NCI-H1092 treated with DMSO at 0.1 percent for 48 hours (cell line): ENCODE measurements at places on chromosomes 16 and 17.

DNA sequence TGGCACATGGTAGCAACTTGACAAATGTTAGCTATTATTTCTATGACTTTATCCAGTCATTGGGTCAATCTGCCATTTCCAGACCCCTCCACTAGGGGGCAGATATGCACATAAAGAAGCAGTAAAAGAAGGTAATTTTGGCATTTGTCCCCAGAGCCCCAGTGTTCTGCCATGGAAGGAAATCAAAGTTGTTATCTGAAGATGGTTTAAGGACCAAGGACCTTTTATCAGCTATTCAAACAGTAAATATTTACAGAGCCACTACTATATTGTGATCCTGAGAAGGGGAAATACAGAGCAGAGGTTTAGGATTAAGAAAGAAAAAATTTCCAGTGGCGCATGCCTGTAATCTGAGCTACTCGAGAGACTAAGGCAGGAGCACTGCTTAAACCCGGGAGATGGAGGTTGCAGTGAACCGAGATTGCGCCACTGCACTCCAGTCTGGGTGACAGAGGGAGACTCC lies 20.0 kb downstream of the TRAF4 start:
- DNase-seq = peak; percentile 51

DNA sequence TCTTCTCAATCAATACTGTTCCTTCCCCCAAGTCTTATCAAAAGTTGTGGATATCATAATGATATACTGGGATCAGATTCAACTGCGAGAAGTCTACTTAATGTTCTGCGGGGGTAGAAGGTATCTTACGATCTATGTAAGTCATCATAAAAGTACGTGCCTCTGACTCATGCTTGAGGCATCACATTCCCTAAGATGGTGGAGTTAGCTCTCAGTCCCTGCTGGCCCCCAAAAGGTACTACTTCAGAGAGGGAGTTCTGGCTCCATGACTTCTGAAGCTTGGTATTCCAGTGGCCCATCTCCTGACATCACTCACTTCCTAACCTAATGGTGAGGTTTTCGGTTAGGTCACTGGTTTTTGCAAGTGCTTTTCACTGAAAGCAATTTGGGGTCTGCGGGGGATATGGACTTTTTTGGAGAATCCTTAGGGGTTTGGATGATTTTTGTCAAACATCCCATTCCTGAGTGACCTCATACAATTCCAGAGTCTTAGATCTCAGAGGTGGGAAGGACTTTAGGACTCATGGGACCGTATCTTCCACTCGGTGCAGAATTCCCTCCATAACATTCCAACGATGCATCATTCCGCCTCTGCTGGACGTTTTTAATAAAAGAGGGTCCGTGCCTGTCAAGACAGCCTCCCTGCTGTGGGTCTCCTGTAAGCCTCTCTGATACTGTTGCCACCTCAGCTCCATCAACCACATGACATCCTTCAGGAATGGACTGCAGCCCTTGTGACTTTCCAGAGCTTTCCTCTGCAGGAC lies 74.3 kb downstream of the DYNLRB2 start:
- no peak for DNase-seq

DNA sequence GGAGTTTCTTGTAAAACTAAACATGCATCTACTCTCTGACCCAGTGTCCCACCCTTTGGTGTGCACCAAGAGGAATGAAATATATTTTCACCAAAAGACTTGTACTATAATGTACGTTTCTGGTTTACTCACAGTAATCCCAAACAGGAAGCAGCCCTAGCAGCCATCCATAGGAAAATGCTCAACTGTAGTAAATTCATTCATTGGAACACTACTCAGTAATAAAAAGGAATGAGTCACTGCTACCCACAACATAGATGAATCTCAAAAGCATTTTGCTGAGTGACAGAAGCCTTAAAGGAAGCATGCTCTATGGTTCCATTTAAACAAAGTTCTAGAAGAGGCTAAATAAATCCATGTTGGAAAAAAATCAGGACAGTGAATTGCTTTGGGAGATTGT lies 37.6 kb upstream of the DHRS7B start:
- no peak for DNase-seq

- no peak for DNase-seq
Observed at GRCh38 chr16:84237994-84238750, 1.6 kb downstream of the KCNG4 start.

GRCh38 chr16:11016993-11017392 lies 72.6 kb downstream of the CLEC16A start:
- DNase-seq = no peak

DNA sequence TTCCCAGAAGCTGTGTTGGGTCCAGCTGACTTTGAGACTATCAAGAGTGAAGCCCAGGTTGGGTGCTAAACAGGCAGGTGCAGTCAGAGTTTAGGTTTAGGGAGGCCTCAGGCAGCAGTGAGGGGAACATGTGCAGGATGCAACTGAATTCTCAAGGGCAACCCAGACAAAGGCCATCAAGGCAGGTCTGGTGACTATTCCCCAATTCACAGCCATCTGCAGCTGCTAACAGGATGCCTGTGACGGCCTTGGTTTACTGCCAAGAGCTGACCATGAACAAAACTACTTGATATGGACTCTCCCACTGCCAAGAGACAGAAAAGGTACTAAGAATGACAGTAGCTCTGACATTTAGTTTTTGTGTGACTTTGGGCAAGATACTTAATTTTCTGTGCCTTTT lies 45.2 kb upstream of the BCAR1 start:
- peak; percentile 70 for DNase-seq

- DNase-seq = no peak
Observed at GRCh38 chr17:45020354-45021138, 30.9 kb downstream of the DCAKD start.

DNA sequence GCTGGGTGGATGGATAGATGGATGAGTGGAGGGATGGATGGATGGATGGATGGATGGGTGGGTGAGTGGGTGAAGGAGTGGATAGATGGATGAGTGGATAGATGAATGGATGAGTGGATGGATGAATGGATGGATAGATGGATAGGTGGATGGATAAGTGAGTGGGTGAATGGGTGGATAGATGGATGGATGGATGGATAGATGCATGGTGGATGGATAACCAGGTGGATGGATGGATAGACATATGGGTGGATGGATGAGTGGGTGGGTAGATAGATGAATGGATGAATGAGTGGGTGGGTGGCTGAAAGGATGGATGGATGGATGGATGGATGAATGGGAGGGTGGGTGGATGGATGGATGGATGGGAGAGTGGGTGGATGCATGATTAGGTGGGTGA lies 51.0 kb upstream of the ZC3H18 start:
- no peak for DNase-seq

DNA sequence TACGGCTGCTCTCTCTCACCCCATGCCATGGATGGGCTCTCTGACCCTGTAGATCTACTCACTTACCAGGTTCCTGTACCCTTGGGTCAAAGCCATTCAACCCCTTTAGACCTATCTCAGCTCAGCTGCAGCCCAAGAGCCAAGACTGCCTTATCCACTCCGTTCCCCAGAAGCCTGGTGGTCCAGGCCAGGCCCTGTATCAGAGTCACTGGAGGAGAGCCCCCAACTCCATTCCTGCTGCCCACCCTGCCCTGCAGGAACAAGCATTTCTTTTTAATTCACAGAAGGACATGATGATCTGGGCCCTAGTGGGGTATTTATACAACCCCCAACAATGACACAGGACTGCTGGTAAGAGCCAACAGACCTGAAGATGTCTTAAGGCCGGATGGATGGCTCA lies 76.8 kb downstream of the AIPL1 start:
- no peak for DNase-seq

DNA sequence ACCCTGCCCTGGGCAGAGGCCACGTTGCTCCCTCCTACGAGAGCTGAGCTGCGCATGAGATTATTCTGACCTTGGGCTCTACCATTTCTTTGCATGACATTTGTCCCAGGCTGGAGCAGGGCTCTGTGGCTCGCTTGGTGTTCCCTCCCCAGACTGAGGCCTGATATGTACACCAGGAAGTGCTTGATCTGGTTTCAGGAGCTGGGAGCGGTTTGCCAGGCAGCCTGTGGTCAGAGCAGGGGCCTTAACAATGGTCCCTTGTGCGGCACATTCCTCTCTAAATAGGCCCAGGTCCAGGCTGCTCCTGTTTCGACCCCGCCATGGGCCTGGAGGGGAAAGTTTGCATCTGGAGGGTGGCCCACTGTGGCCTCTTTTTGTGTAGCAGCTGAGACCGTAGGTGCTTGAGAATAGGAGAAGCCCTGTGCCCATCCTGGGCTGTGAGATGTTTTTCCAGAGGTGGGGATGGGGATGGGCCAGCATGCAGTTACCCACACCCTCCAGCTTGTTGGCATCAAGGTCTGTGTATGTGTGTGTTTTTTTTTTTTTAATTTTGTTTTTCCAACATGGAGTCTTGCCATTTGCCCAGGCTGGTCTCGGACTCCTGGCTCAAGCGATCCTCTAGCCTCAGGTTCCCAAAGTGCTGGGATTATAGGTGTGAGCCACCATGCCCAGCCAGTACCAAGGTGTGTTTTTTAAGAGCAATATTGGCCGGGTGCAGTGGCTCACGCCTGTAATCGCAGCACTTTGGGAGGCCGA lies 253.9 kb downstream of the SEC14L1 start:
- no peak for DNase-seq

DNA sequence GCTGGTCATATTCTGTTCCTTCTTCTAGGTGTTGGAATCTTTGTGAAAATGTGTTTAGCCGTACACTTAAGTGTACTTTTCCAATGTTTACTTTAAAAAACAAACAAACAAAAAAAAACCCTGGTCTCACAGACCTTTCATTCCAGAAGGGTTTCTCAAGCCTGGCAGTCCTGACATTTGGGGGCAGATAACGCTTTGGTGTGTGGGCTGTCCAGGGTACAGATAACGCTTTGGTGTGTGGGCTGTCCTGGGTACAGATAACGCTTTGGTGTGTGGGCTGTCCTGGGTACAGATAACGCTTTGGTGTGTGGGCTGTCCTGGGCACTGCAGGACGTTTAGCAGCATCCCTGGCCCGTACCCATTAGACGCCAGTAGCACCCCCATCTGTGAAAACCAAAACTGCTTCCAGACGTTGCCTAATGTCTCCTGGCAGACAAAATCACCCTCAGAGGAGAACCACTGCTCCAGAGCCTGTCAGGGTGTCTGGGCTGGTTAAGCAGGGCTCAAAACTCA lies 15.2 kb upstream of the FLCN start:
- no peak for DNase-seq

DNA sequence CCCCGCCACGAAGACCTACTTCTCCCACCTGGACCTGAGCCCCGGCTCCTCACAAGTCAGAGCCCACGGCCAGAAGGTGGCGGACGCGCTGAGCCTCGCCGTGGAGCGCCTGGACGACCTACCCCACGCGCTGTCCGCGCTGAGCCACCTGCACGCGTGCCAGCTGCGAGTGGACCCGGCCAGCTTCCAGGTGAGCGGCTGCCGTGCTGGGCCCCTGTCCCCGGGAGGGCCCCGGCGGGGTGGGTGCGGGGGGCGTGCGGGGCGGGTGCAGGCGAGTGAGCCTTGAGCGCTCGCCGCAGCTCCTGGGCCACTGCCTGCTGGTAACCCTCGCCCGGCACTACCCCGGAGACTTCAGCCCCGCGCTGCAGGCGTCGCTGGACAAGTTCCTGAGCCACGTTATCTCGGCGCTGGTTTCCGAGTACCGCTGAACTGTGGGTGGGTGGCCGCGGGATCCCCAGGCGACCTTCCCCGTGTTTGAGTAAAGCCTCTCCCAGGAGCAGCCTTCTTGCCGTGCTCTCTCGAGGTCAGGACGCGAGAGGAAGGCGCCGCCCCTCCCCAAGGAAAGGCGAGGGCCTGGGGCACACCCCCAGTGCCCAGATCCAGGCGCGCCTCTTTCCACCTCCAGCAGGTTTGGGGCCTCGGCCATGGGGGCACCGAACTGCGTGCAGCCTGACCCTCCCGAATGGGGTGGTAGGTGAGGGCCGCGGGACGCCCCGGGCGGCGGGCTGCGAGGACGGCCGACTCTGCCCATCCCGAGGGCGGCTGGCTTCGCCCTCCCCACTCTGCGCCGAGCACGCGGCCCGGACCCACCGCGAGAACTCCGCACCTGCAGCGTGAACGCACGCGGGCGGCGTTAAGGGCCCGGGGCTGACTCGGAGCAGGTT lies 664 bp downstream of the HBQ1 start:
- peak; percentile 69 for DNase-seq

GRCh38 chr17:45234641-45235415 lies 13.1 kb downstream of the FMNL1 start:
- peak; percentile 48 for DNase-seq

DNA sequence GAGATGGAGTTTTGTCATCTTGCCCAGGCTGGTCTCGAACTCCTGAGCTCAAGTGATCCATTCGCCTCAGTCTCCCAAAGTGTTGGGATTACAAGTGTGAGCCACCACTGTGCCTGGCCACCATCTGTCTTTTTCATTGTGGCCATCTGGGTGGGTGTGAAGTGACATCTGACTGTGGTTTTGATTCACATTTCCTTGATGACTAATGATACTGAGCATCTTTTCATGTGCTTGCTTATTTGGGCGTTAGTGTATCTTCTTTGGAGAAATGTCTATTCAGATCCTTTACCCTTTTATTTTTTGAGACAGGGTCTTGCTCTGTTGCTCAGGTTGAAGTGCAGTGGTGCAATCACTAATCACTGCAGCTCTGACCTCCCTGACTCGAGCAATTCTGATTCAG lies 53.9 kb upstream of the ERN1 start:
- no peak for DNase-seq

DNA sequence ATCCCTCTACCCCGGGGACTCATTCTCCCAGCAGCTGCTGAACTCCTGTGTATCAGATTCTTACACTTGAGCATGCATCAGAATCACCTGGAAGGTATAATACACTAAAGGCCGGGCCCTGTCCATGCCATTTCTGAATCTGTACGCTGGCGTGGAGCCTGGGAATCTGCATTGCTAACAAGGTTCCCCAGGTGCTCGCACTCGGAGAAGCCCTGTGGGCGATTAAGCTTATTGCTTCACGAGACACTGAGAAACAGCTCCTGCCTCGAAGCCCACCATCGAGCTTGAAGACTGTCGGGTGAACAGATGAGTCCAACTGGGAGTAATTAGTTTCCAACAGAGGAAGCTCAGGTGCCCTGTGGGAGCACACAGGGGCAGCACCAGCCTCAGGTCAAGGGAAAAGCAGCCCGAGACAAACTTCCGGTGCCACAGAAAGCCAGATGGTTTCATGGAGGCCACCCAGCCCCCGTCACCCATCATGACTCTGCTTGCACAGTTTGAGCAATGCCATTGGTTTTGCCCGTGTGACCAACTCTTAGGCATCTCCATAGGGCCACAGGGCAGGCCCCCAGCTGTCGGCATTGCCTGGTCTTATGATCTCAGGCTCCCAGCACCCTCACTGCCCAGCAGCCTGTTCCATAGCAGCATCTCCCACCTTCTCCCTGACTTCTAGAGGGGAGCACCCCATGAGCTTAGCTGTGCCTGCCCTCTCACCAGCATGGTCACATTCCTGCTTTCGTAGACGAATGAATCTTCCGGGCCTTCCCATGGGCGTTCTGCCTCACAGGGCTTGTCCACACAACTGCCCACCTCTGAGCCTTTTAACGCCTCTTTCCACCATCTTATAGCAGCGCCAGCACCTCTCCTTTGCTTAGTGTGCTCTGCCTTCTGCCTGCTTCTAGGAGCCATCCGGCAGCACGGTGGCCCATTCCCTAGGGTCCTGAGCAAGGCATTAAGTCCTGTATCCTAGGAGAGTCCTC lies 10.9 kb downstream of the CTRB2 start:
- no peak for DNase-seq

GRCh38 chr17:29568331-29569244 lies at the start of gene TP53I13:
Gene TP53I13, plus strand, starts transcription at chr17:29568701. Its CDS starts 58 bp downstream, at chr17:29568759.
- peak; percentile 53 for DNase-seq

- DNase-seq = no peak
Observed at GRCh38 chr16:50500171-50500874, 47.9 kb upstream of the NKD1 start.
